Type B pancreatic cell (in vitro differentiated cells): ENCODE measurements at places on chromosomes 13 and 19.
A peak's percentile ranks its signal among the peaks of the same experiment; 100 is the strongest.

DNA sequence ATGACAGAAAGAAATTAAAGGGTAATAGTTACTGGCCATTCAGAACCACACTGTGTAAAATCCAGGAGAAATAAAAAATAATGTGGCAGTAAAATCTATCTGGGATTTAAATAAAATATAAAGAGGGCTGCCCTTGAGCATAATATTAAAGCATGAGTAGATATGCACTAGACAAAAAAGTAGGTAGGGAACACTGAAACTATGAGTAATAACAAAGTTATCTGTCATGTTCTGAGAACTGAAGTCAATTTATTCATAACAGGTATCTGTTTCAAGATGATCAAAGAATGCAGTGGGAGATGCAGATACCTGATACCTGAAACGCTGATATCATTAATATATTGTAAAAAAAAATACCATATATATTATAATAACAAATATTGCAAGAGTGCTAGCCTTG lies 1672.0 kb downstream of the SLITRK5 start:
- no peak for DNase-seq
- H3K27me3 ChIP-seq = no peaks in the 10 kb centered on the region
- peaks cover 4% of the 10 kb centered on the region for H3K4me1 ChIP-seq
- H3K27ac ChIP-seq = no peak overlapping the region
- H3K4me3 ChIP-seq = no peak overlapping the region

DNA sequence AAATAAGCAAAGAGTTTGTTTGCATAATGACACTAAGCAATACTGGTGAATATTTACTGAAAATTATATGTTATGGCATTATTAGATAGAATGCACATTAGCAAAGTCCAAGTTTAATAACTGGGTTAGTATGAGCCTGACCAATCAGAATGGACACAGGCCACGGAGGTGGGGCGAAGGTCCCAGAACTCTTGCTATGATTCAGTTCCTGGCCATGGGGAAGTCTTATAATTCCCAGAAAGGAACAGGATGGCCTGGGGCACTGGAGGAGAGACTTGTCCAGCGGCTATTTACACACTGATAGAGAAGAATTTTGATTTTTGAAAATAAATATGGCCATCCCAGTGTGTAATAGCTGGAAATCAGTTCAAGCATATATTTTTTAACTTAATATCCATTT lies 372.0 kb downstream of the EFNB2 start:
- no peaks in the 10 kb centered on the region for H3K4me1 ChIP-seq
- H3K27me3 ChIP-seq = no peaks in the 10 kb centered on the region
- H3K36me3 ChIP-seq = no peaks in the 10 kb centered on the region
- H3K27ac ChIP-seq = no peak overlapping the region
- DNase-seq = no peak

DNA sequence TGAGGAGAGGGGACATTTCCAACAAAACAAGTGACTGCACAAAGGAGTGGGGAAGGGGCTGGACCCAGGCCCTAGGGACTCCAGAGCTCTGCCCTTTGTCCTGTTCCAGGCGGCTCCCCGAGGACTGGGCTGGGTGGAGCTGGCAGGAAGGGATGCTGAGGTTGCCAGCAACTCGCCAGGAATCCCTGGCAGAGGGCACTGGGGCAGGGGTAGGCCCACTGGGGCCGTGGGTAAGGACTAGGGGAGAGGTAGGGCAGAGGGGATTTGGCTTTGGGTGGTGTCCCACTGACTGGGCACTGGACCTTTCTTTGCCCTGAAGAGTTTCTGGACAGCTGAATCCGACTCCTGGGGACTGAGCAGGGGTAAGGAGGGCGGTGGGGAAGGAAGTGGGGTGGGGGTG lies 7.9 kb downstream of the LIPE start:
- no peak overlapping the region for H3K4me3 ChIP-seq
- no peak for DNase-seq
- H3K4me1 ChIP-seq = peaks cover 28% of the 10 kb centered on the region
- no peaks in the 10 kb centered on the region for H3K27me3 ChIP-seq
- peaks cover 6% of the 10 kb centered on the region for H3K36me3 ChIP-seq

- DNase-seq = no peak
- H3K4me1 ChIP-seq = peaks cover 18% of the 10 kb centered on the region
- H3K36me3 ChIP-seq = no peaks in the 10 kb centered on the region
- H3K27ac ChIP-seq = no peak overlapping the region
Observed at GRCh38 chr19:5880604-5881078, 10.3 kb upstream of the FUT5 start.

DNA sequence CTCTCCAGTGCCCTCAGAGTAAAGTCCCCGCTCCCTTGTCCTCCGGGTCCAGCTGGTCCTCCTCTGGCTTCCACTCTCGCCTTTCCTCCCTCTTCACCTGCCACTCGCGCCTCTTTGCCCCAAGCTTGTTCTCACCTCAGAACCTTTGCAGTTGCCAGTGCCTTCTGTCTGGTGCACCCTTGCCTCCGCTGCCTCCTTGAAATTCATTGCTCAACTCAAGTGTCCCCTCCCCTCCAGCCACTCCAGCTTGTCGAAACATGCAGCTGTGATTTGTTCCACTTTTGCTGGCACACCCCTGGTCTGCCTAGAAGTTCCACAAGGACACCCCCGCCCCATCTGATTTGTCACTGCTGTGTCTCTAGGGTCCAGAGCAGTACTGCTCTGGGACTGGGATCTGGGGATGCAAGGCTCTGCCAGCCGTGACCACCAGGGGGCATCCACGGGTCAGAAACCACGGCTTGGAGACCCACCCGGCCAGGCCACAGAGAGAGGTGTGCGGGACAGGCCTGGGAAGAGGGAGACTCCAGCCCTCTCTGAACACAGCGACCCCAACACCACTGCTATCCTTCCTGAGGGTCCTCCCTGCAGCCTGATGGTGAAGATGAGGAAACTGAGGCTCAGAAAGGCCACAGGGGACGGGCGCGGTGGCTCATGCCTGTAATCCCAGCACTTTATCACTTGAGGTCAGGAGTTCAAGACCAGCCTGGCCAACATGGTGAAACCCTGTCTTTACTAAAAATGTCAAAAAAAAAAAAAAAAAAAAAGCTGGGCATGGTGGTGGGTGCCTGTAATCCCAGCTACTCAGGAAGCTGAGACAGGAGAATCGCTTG lies 49.9 kb downstream of the AP1M1 start:
- H3K4me3 ChIP-seq = no peak overlapping the region
- no peaks in the 10 kb centered on the region for H3K36me3 ChIP-seq
- H3K4me1 ChIP-seq = peaks cover 5% of the 10 kb centered on the region
- peak; percentile 92 for DNase-seq

DNA sequence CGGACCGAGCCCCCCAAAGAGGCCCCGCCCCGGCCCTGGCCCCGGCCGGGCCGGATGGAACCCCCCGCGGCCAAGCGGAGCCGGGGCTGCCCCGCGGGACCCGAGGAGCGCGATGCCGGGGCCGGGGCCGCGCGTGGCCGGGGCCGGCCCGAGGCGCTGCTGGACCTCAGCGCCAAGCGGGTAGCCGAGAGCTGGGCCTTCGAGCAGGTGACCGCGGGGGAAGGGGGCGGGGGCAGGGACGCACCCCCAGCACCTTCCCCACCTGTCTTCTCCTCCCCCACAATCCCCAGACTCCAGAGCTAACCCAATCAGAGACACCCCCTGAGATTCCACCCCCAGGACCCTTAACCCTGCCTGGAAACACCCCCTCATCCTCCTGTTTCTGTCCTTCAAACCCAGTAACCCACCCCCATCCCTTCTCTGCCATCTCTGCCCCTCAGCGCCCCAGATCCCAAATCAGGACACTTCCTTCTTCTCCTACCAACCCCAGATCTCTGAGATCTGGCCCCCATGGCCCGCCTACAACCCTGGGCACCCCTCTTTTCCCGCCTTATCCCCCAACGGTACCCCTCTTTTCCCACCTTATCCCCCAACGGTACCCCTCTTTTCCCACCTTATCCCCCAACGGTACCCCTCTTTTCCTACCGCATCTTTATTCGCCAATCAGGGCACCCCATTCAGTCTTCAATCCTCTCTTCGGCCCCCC lies 505 bp downstream of the ZSWIM4 start:
- no peaks in the 10 kb centered on the region for H3K27me3 ChIP-seq
- no peaks in the 10 kb centered on the region for H3K36me3 ChIP-seq
- H3K27ac ChIP-seq = peak overlapping the region; percentile 100
- H3K4me1 ChIP-seq = peaks cover 21% of the 10 kb centered on the region
- peak overlapping the region; percentile 98 for H3K4me3 ChIP-seq
- no peak for DNase-seq

DNA sequence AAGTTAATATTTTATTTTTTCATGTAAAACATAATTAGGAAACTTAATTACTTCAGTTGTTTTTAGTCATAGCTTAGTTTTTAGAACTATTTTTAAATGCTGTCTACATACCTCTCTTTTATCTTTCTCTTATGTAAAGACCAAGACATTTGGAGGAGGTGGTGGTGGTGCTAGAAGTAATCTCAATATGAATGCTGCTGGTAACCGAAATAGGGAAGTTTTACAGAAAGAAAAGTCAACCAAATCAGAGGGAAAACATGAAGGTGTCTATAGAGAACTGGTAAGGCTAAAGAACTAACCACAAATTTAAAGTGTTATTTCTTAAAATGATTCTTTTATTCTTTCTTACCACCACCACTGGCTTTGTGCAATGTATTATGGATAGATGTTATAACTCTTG lies 97.3 kb downstream of the TDRD3 start:
- no peak overlapping the region for H3K27ac ChIP-seq
- no peak for DNase-seq
- no peaks in the 10 kb centered on the region for H3K27me3 ChIP-seq
- no peaks in the 10 kb centered on the region for H3K4me1 ChIP-seq
- no peak overlapping the region for H3K4me3 ChIP-seq
- H3K36me3 ChIP-seq = peaks cover 39% of the 10 kb centered on the region

DNA sequence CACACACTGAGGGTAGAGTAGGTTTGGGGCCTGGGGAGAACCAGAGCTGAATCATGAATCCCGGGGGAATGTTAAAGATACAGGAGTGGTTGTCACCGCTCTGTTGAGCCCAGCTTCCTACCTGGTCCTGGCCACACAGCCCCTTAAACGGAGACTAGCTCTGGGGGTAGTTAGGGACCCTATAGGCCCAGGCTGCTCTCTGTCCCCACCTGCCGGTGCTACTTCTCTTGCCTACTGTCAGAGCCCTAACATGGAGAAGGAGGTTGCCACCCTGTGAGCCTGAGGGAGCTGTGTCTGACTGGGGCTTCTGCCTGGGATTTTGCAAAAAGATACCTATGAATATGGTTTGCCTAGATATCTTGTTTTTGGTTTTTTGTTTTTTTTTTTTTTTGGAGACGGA lies 36.6 kb upstream of the ZNF429 start:
- H3K4me3 ChIP-seq = no peak overlapping the region
- H3K36me3 ChIP-seq = peaks cover under 1% of the 10 kb centered on the region
- H3K27ac ChIP-seq = no peak overlapping the region
- H3K4me1 ChIP-seq = peaks cover under 1% of the 10 kb centered on the region
- no peaks in the 10 kb centered on the region for H3K27me3 ChIP-seq

- H3K27ac ChIP-seq = no peak overlapping the region
- H3K4me3 ChIP-seq = no peak overlapping the region
- H3K4me1 ChIP-seq = no peaks in the 10 kb centered on the region
- no peak for DNase-seq
- H3K27me3 ChIP-seq = no peaks in the 10 kb centered on the region
Observed at GRCh38 chr13:104204177-104204576, 1138.0 kb upstream of the SLC10A2 start.

- H3K36me3 ChIP-seq = no peaks in the 10 kb centered on the region
- peak overlapping the region; percentile 85 for H3K27ac ChIP-seq
- H3K4me1 ChIP-seq = peaks cover 74% of the 10 kb centered on the region
- H3K27me3 ChIP-seq = no peaks in the 10 kb centered on the region
- peak overlapping the region; percentile 55 for H3K4me3 ChIP-seq
Observed at GRCh38 chr19:45096700-45097099, 3.7 kb downstream of the PPP1R37 start.

GRCh38 chr13:27293076-27293691 lies 22.6 kb downstream of the RASL11A start:
- no peak overlapping the region for H3K27ac ChIP-seq
- H3K4me1 ChIP-seq = no peaks in the 10 kb centered on the region
- no peak overlapping the region for H3K4me3 ChIP-seq
- no peaks in the 10 kb centered on the region for H3K36me3 ChIP-seq

DNA sequence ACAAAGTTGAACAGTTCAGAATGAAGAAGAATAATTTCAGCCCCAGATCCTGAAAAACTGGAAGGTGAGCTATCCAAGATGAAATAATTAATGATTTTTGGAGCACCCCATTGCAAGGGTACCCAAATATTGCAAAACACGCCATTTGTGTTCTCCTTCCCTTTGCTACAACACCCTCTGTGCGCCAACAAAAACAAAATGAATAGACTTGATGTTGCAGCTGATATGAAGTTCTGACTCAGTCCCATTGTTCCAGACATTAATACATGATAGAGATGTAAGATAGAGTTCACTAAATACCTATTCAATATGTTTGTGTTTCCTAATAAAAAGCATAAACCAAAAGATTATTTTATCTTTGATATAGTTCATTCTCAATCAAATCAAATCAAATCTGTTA lies 287.5 kb upstream of the SOX21 start:
- H3K4me3 ChIP-seq = no peak overlapping the region
- no peak overlapping the region for H3K27ac ChIP-seq
- no peak for DNase-seq
- H3K36me3 ChIP-seq = no peaks in the 10 kb centered on the region
- H3K27me3 ChIP-seq = peaks cover 11% of the 10 kb centered on the region

DNA sequence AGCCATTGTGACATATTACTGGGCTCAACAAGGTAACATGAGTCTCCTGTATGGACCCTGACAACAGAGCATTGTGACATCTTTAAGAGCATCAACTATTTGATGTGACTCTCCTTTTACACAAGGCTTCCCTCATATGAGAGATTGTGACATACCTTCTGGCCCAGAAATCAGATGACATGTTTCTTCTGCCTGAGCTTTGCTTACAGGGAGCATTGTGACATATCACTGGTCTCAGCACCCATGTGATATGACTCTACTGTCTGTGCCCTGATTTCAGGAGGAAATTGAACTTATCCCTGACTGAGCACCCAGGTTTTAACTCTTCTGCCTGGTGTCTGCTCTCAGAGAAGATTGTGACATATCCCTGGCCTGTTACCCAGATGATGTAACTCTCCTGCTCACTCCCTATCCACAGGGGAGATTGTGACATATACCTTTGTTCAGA lies 15.9 kb upstream of the ZNF681 start:
- no peak for DNase-seq
- H3K4me1 ChIP-seq = no peaks in the 10 kb centered on the region
- H3K36me3 ChIP-seq = peaks cover 79% of the 10 kb centered on the region
- no peak overlapping the region for H3K27ac ChIP-seq
- H3K4me3 ChIP-seq = no peak overlapping the region

- no peaks in the 10 kb centered on the region for H3K36me3 ChIP-seq
- H3K27me3 ChIP-seq = no peaks in the 10 kb centered on the region
- DNase-seq = no peak
- H3K4me1 ChIP-seq = peaks cover 8% of the 10 kb centered on the region
Observed at GRCh38 chr13:65505941-65506340, 1724.2 kb downstream of the PCDH9 start.
